Activated T-helper 2 cell treated with anti-CD3 and anti-CD28 coated beads, Interferon-gamma antibody, Interleukin-2, Interleukin-4, amounts not matched to agents 10 μg/mL and 5 μg/mL and 100 μg/mL, durations not matched to agents 14 hours and 24 hours and 36 hours (primary cell): ENCODE measurements at places on chromosomes 5 and 9. TPM values are rescaled to one million over a fixed set of nuclear protein-coding genes. Genes with fewer than 3 reads are reported as not detected.

- DNase-seq, result no peak
These were observed 53.7 kb downstream of the TARS1 start for GRCh38 chr5:33494466-33494865.

GABRP gene
- total RNA-seq, result not detected in 2 replicates

SNX18 gene
- total RNA-seq, result 13.3 and 13.4 TPM in 2 replicates

RNF130 gene
- total RNA-seq, result 10.0 and 10.3 TPM in 2 replicates

DMRT3 gene
- not detected in 2 replicates for total RNA-seq

DNA sequence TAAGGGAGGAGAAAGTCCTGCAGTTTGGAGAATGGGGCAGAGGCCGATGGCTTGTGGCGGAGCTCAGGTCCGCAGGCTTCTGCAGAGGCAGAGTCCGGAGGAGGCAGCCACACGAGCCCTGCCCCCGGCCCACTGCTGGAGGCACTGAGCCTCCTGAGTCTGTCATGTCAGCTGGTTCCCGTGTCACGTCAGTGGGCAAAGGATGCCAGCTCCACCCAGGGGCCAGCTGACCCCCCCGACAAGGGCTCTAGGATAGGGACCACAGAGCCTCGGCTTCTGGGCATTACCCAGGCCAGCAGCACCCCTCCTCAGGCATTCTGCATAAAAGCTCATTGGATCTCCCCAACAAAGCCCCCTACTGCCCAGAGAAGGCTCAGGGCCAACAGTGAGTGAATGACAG lies 8.5 kb downstream of the SH3PXD2B start:
- DNase-seq, result no peak

- no peak for DNase-seq
These were observed 105.0 kb downstream of the FGF18 start for GRCh38 chr5:171524466-171524865.

- DNase-seq, result no peak
These were observed 90.2 kb upstream of the SH3PXD2B start for GRCh38 chr5:172544371-172545095.

GRCh38 chr5:116395631-116396203 lies 178.9 kb downstream of the SEMA6A start:
- no peak for DNase-seq
